ENCODE measurements at places on chromosomes 7 and 10.

- no peak for DNase-seq
Measured at GRCh38 chr10:94383530-94383929, 18.8 kb upstream of the TBC1D12 start.

- no peak for DNase-seq
Measured at GRCh38 chr7:90487808-90488207, 18.4 kb downstream of the PTTG1IP2 start.

DNA sequence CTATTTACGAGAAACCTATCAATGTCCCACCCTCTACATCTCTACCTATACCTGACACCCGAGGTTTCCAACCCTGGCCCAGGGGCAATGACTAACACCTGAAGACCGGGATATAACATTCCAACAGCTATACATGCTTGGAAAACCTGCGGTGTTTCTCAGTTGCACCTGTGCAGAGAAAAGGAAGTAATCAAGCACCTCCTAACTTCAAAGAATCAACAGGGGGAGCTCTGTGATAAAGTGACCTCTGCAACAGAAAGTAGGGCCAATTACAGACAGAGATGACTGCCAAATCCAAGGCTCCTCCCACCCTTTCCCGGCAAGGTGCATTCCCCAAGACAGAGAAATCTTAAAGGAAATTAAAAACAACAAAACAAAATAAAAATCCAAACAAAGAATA is 41.3 kb downstream of the CCDC6 start:
- no peak for DNase-seq

DNA sequence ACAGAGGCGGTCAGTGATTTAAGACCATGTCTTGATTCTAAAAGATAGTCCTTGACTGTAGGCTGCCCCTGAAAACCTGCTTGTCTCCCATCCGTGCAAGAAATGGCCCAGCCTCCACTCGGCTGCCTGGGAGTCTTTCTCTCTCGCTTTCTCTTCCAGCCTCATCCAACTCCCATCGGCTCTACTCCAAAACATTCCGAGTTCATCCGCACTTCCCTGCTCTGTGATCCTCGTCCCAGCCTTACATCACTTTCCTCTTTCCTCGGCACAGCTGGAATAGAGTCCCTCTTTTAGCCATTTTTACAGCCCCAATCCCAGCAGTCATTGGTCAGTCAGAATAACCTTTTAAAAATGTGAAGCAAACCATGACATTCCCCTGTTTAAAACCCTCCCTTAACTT is 135.1 kb downstream of the TAX1BP1 start:
- DNase-seq = no peak

DNA sequence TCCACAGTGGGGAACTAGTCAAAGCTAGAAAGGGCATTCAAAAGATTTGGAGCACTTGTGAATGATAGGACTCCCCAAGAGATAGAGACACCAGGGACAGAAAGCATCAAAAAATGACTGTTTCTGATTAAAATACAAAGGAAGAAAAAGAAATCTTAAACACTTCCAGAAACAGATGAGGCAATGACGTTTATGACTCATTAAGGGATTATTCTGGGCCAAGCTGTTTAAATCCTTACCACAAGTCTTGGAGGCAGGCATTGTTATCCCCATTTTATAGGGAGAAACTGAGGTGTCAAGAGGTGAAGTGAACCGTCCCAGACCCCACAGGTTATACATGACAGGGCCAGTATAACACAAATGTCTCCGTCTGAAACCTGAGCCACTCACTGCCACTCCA is 68.3 kb upstream of the AMPH start:
- DNase-seq = no peak

DNA sequence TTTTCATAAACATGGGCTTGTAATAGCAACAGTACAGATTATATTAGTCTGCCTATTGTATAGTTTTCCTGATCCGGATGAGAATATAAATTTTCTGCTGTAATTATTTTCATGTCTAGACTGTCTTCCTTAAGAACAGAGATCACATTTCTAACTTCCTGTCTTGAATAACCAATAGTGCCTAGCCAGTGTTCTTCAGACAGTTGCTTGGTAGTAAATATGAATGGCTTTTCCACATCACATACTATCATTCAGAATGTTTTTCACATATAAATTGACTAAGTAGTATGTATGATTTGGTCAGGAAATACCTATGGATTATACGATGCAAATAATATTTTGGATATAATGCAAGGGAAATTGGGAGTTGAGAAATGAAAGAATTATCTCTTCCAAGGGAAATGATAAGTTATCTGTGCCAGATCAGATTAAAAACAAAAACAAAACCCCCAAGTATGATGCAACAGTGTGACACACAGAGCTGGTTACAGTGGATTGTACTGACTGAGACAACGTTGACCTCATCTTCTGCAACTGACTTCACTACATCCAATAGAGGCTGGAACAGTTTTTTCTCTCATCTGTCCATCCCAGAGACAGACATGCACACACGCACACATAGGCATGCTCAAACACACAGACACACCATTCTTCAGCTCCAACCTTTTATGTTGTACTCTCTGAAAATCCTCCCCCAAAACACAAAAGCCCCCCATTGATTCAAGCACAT is 16.4 kb downstream of the ITGA8 start:
- DNase-seq = no peak

DNA sequence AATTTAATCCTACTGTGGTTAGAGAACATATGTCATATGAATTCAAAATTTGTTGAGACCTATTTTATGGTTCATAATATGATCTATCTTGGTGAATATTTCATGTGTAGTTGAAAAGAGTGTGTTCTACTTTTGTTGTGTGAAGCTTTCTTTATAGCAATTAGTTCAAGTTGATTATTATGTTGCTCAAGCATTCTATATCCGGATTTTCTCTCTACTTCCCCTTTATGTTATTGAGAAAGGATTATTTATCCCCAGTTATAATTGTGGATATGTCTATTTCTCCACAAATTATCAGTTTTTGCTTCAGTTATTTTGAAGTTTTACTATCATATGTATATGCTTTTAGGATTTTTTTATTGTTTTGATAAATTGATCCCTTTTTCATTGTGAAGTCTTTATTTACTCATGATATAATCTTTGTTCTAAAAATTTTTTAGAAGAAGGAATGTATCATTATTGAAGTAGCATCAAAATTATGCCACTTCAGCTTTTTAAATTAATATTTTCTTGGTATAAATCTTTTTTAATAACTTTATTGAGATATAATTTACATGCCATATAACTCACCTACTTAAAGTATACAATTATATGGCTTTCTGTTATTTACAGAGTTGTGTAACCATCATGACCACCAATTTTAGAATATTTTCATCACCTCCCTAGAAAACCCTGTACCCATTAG is 12.0 kb upstream of the MEST start:
- DNase-seq = no peak

GRCh38 chr10:836782-837181 is 94.7 kb downstream of the LARP4B start:
- DNase-seq = no peak

- DNase-seq = no peak
Measured at GRCh38 chr10:91567815-91568214, 65.1 kb downstream of the PPP1R3C start.

DNA sequence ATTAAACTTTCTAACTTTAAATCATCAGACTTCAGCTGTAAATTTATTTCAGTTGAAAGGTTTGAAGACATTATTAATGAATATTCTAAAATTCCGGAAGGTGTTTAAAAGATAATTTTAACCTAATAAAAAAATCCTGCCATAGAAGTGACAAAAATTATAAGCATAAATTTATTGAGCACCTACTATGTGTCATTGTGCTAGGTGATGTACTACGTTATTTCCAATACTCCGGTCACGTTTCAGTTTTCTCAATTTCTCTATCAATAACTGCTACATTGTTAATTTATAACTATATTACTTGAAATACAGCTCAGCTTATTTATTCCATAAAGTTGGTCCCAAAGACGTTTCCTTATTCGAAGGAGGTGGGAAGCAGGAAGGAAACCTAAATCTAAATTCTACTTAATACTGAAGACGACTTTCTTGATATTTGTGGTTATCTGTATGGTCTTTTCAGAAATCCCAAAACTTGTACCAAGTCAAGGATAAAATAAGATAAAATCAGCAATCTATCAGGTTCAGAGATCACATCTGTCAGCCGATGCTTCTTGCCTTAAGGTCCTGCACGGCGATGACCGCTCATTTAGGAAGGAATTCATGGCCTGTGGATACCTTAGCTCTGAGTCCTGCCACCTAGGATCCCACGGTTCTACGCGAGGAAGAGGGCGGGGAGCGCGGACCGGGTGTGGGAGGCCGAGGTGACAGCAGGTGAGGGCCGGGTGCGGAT is 1.2 kb upstream of the ZEB1 start:
- peak; percentile 76 for DNase-seq

GRCh38 chr7:2433713-2434550 is 30.5 kb downstream of the CHST12 start:
- no peak for DNase-seq

- no peak for DNase-seq
Measured at GRCh38 chr7:117024811-117025210, 71.5 kb downstream of the ST7 start.

DNA sequence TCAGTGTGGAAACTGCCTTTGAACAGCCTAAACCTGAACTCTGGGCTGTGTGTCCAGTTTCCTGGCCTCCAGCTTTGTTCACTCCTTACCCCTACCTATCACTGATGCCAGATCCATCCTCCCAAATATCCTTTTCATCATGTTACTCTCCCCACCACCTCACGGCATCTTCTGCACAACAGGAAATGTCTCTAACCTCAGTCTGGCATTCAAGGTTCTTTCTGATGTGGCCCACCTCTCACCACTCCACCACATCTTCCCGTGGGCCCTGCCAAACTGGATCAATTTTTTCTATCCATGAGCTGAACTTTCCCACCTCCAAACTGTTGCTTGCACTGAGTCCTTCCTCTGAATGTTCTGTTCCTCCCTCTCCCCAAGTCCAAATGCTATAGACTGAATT is 35.8 kb upstream of the MAP3K8 start:
- DNase-seq = no peak

DNA sequence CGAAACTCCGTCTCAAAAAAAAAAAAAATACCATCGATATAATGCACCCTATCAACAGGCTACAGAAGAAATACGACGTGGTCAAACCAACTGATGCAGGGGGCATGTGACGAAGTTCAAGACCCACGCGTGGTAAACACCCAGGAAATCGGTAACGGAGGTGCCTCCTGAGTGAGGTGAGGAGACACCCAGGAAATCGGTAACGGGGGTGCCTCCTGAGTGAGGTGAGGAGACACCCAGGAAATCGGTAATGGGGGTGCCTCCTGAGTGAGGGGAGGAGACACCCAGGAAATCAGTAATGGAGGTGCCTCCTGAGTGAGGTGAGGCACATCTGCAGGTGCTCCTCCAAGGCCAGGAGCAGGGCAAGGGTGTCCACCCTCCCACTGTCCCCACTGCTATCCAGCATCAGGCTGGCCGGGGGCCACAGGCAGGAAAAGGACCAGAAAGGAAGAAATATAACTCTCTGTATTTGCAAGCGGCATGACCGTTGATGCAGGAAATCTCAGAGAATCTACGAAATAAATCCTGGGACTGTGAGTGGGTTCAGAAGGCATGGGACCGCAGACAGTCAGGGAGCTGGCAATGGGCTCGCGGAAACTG is 10.7 kb upstream of the GPR146 start:
- DNase-seq = no peak

DNA sequence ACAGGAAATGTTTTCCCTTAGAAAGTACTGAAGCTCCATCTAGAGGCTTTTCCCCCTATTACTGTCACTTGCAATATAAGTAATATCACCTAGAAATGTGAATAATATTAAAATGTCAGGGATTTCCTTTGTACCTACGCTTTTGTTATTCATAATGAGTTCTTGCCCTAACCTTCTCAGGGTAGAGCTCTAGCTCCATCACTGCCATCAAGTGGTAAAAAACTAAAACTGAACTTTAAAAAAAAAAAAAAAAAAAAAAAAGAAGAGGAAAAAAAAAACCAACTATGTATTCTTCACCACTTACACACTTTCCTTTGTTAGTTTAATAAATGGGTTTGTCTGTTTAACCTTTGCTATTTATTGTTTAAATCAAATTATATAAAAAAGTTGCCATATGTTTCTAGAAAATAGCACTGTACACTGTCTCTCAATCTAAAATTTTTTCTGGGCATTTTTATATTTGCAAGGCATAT is 49.9 kb downstream of the DNAJC1 start:
- no peak for DNase-seq

GRCh38 chr10:84563355-84563754 is 235.0 kb downstream of the CCSER2 start:
- DNase-seq = no peak

- DNase-seq = no peak
Measured at GRCh38 chr7:47937065-47937687, 11.1 kb downstream of the PKD1L1 start.

GRCh38 chr7:29946428-29947186 is 43.0 kb downstream of the SCRN1 start:
- DNase-seq = no peak

- DNase-seq = no peak
Measured at GRCh38 chr10:124763267-124763666, 19.1 kb upstream of the FAM53B start.

DNA sequence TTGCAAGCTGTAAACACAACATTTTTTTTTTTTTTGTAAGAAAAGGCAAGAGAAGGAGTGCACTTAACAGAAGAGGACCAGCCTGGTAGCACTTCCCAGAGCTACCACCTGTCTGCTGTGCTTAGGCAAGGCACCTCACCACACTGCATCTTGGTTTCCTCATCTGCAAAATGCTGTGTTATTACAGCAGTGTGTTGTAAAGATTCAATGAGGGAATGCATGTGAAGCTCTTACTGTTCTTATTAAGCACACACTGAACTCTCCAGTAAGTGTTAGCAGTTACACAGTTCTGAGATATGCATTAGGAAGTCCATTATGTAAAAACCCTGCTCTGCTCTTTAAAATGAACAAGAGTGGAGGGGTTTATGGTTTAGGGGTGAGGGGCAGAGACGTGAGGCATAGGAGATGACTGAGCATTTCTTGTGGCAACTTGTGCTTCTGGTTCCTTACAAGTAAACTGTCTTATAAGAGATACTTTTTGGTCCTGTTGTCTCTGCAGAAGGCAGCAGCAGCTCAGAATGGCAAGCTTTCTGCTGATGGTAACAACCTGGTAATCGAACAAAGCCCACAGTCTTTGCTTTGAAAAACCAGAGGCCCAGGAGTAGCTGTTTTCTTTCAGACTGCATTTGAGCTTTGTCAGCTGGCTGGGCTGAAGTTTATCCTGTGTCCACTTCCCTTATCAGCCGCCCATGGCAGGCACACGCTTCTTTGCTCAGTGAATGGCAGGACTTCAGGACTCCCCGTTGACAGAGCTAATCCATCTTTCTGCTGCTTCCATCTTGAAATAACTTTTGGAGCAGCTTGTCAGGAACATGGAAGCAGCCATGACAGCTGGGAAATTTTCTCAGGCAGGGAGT is 98.8 kb upstream of the BMPER start:
- no peak for DNase-seq

DNA sequence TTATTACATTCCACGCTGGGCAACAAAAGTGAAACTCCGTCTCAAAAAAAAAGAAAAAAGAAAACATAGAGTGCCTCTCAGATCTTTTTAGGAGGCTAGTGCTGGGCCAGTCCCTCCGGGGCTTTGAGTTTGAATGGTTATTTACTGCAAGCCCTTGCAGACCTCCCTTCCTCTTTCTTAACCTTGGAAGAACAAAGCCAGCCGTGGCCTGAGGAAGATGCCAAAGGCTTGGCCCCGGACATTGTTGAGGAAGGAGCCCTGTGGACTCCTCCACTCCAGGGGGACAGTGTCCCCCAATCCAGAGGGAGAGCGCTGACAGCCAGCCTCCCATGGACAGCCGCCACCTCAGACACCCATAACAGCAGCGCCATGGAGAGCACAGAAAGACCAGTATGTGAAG is 5.0 kb downstream of the TSPAN33 start:
- no peak for DNase-seq

- no peak for DNase-seq
Measured at GRCh38 chr7:141238596-141239243, 164.9 kb downstream of the TMEM178B start.

- DNase-seq = no peak
Measured at GRCh38 chr7:91556956-91557650, 292.9 kb downstream of the FZD1 start.

Measured in activated CD4-positive, CD25-positive, alpha-beta regulatory T cell treated with anti-CD3 and anti-CD28 coated beads, Interleukin-2, amount 50 U/mL, for 72 hours (primary cell).